ENCODE measurements at places on chromosomes 2 and 18. TPM values are rescaled to one million over a fixed set of nuclear protein-coding genes. Genes with fewer than 3 reads are reported as not detected.

ITGAV gene
- total RNA-seq: 80.9 TPM

UGP2 gene
- total RNA-seq: 98.3 TPM

FIGN gene
- total RNA-seq: 1.5 TPM

MEIS1 gene
- 1.8 TPM for total RNA-seq

VSNL1 gene
- not detected for total RNA-seq

UGT1A3 gene
- not detected for total RNA-seq

PCARE gene
- not detected for total RNA-seq

SPEG gene
- total RNA-seq: 5.4 TPM

IL1R1 gene
- total RNA-seq: 32.8 TPM

CEBPZ gene
- 84.8 TPM for total RNA-seq

EML6 gene
- total RNA-seq: 1.2 TPM

SERPINB10 gene
- total RNA-seq: not detected

TUBA4B gene
- not detected for total RNA-seq

TTN gene
- total RNA-seq: under 0.01 TPM

TCF7L1 gene
- total RNA-seq: 9.9 TPM

SPDYA gene
- 0.15 TPM for total RNA-seq

IL36G gene
- total RNA-seq: not detected
